MM.1S (cell line): ENCODE measurements at places on chromosomes 11 and 22.

GRCh38 chr22:23068832-23069385, 1.4 kb upstream of the GNAZ start:
- no peaks in the 10 kb centered on the region for H3K36me3 ChIP-seq
- H3K27ac ChIP-seq: no peak overlapping the region
- DNase-seq: no peak
- no peaks in the 10 kb centered on the region for H3K27me3 ChIP-seq
- H3K4me3 ChIP-seq: no peak overlapping the region

- H3K27ac ChIP-seq: no peak overlapping the region
- DNase-seq: no peak
Observed at GRCh38 chr11:11296434-11296833, 56.6 kb downstream of the CSNK2A3 start.

GRCh38 chr11:75140269-75141138, 10.4 kb upstream of the SLCO2B1 start:
- H3K4me3 ChIP-seq: no peak overlapping the region
- H3K36me3 ChIP-seq: no peaks in the 10 kb centered on the region
- peaks cover 17% of the 10 kb centered on the region for H3K4me1 ChIP-seq
- peak; percentile 51 for DNase-seq
- no peaks in the 10 kb centered on the region for H3K27me3 ChIP-seq

- peaks cover 17% of the 10 kb centered on the region for H3K4me1 ChIP-seq
- H3K27ac ChIP-seq: no peak overlapping the region
- no peak overlapping the region for H3K4me3 ChIP-seq
Observed at GRCh38 chr22:50699001-50699755, 26.6 kb downstream of the SHANK3 start.

GRCh38 chr11:119583585-119583984, 145.4 kb downstream of the NECTIN1 start:
- H3K36me3 ChIP-seq: no peaks in the 10 kb centered on the region
- no peaks in the 10 kb centered on the region for H3K4me1 ChIP-seq
- no peak overlapping the region for H3K27ac ChIP-seq
- no peak overlapping the region for H3K4me3 ChIP-seq

DNA sequence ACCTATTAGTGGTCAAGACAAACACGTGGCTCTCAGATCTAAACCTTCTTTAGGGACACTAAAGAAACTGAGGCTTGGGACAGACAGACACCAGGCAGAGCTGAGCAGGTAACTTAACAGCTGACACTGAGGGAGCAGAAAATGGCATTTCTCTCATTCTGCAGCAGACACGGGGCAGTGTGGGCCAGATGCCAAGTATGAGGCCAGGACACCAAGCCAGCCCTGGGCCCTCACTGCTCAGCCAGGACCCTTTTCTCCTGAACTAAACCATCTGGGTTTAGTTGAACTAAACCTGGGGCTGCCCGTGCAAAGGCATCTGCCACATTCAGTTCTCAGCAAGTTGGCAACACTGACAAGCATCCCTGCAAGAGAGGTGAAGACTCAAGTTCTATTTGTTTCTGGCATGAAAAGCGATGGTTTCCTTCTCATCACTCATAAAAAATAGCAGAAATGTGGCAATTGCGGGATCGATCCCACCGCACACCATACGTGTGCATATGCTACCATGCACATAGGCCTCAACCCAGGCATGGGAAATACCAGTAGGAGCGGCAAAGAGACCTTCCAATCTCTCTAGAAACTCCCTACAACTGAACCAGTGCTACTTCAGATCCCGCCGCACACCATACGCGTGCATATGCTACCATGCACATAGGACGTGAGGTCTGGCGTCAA, 100.1 kb upstream of the BID start:
- H3K4me1 ChIP-seq: no peaks in the 10 kb centered on the region
- H3K27me3 ChIP-seq: no peaks in the 10 kb centered on the region
- H3K4me3 ChIP-seq: no peak overlapping the region
- H3K36me3 ChIP-seq: 0 out of 2 replicates have a peak, but pooled peaks cover 9% of the 10 kb centered on the region
- no peak for DNase-seq
